Fibroblast of skin of left biceps (primary cell): ENCODE measurements at places on chromosomes 4 and X.
A peak's percentile ranks its signal among the peaks of the same experiment; 100 is the strongest.

GRCh38 chr4:177451108-177451500 lies 8.9 kb upstream of the AGA start:
- no peak for DNase-seq

- no peak for DNase-seq
These were observed 2.9 kb downstream of the IDH3G start for GRCh38 chrX:153791104-153791852.

DNA sequence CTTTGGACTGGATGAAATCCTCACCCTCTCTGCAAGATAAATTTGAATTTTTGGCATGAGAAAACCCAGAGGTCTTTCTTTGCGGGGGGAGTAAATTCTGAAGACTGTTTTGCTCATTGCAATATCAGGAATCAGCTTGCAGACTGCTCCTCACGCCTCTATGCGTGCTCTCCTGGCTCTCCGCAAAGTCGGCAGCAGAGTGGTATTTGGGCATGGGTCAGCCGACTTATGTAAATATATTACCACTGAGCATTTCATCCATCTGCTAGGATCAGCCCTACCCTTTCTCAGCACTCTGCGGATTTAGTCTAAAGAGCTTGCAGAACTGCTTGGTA lies 288.0 kb downstream of the ASMT start:
- DNase-seq: no peak

DNA sequence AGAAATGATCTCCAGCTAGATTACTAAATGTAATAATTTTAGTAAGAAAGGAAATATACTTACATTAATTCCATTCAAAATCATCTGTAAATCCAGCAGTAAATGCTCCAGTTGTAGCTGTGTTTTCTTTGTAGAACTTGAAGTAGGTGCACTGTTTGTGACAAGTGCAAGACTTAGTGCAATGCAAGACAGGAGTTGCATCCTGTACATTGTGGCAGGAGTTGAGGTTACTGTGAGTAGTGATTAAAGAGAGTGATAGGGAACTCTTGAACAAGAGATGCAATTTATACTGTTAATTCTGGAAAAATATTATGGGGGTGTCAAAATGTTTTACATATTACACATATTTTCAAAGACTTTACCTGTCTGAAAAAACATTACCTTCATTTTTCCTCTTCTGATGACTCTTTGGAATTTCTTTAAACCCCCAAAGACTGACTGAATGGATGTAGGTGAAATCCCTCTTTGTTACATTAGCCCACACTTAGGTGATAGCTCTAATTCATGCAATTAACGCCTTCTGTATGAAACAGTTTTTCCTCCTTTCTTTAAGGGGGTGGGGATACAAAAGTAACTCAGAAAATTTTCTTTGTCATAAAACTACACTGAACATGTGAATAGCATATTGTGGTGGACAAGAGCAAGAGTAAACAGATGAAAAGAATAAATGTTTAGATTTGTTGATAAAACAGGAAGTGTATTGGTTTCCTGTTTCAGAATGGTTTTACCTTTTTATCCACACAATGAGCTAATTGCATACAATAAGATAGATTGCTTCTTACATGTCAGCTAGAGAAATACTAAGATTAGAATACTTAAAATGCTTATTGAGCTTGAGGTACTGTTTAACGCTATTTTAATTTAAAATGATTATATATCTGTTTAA lies at the start of gene IL2:
Gene IL2 (minus strand): TSS at position 495 of the 886 bp plus-strand sequence. CDS start 285 bp downstream, at position 210.
- no peak for DNase-seq

DNA sequence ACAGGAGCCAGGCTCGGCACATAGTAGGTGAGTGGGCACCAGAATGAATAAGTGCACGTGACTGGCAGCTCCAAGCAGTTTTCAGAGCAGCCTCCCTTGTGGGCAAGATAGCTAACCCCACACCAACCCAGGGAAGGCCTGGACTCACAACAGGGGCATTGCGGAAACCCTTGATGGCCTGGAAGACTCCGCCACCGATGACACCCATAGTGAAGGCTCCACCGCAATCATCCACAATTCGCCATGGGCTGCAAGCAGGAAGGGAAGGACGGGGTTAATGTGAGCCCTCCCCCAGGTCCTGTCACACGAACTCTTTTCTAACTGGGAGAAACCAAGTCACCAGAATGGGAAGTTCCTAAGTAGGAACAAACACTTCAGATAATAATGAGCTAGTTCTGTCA lies 957 bp downstream of the TIMM17B start:
- DNase-seq: no peak

- DNase-seq: no peak
These were observed 857.2 kb downstream of the RPA4 start for GRCh38 chrX:97740886-97741285.

- DNase-seq: no peak
These were observed 171.4 kb upstream of the NRK start for GRCh38 chrX:105650986-105651385.

DNA sequence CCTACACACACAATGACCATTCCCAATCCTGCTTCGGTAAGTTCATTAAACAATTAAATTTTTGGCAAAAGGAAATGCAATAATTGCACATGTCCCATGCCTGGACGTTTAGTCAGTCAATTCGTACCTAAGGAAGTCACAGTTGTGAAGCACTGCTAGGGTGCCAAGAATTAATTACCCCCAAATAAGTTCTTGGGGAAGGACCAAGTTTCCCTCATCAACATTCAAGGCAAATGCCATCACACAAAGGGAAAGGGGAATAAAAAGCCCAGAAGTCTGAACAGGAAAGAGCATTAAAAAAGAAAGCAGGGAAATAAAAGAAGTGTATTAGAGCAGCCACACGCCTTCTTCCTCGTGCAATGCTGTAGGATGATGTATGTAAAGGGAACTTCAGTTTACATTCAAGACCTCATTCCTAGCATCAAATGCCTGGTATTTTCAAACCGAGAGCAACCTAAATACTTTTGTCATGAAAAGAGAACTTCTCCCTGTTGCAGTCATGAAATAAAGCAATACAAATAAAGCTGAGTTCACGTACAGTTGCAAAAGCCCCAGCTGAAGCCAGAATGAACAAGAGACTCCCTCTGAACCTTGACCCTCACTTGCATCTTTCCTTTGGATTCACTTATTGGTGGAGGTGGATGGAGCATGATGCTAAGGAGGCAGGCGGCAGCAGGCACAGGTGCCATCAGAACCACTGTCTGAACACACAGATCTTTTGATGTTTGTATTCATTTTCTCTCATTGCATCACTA lies 124.0 kb upstream of the PPARGC1A start:
- no peak for DNase-seq

DNA sequence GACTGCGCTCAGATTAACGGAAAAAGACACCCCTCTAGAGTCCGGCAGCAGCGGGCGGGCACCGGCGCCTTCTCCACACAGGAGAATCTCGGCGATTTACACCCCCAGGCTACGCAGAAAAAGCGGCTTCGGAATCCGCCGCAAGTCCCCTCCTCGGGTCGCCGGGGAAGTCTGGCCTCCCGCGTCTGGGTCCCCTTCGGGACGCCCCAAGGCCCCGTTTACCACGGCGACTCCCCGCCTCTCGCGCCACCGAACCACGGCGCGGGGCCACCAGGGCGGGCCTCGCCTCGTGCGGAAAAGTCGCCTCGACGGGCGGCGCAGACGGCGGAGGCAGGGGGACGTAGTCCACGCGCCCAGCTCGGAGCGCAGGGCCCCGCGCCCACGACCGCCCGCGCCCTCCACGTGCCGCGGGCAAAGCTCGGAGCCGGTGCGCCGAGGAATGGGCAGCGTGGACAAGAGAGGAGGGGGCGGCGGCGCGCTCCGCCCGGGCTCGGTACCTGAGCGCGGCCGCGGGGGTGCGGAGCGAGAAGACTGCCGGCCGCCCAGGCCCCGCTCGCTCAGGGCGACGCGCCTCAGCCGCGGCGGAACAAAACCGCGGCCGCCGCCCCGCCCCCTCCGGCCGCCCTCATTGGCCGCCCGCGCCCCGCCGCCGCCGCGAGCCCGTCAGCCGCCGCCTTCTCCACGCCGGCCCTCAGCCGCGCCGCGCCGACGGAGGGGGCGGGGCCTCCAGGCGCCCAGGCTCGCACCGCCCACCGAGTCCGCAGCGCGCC lies at the start of gene FAM53A:
Gene FAM53A (minus strand): TSS at position 578 of the 770 bp plus-strand sequence. CDS start 15,572 bp downstream, outside the sequence.
- DNase-seq: peak; percentile 66

- no peak for DNase-seq
These were observed 70.1 kb downstream of the PRSS12 start for GRCh38 chr4:118282692-118283091.

GRCh38 chr4:1369479-1370079 lies 22.6 kb downstream of the UVSSA start:
- DNase-seq: no peak

- DNase-seq: no peak
These were observed 78.0 kb upstream of the CCDC160 start for GRCh38 chrX:134158821-134159512.

DNA sequence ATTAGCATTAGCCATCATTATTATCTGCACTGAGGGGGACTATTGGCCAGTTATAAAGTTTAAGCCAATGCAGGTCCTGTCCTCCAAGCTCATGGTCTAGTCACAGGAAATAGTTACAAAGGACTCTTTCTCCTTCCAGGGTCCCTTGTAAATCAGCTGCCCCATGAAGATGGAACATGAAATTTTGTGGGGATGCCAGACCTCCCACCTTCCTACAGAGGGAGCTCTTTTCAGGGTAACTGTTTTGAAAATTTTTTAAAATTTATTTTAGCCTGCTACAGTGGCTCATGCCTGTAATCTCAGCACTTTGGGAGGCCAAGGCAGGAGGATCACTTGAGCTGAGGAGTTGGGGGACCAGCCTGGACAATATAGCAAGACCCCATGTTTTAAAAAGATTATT lies 124.4 kb upstream of the SLC34A2 start:
- no peak for DNase-seq

- no peak for DNase-seq
These were observed 406.8 kb downstream of the PCDH7 start for GRCh38 chr4:31126881-31127398.

- no peak for DNase-seq
These were observed 1.7 kb upstream of the GPR143 start for GRCh38 chrX:9767375-9767774.

DNA sequence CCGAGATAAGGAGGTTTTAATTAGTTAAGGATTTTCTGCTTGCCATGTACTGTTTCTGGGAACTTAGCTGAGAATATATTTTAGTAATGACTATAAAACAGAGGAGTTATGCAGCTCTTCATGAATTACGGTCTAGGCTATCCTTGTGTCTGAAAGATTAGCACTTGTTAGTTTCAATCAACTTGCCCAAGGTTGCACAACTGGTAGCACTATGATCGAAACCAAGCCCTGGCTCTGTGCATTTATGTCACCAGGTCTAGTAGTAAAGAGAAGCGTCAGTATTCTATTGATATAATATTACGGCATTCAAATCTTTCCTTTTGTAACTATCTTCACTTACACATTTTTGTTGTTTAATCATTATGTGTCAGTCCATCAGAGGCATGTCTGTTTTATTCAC lies 176.0 kb downstream of the TLL1 start:
- no peak for DNase-seq

DNA sequence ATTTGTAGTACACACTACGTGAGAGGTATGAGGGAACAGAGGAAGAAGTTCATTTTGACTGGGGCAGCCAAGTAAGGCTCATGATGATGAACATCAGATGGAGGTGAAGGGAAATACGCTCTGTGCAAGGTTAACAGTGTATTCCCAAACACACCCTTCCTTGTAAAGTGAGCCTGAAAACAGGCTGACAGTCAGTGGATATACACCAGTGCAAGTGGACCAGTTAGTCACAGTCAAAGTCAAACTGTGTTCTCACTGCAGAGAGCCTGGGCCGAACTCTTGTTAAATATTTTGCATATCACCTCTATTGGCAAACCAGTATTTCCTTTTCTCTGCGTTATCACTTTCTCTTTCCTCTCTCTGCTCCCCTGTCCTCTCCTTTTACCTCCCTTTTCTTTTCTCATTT lies 23.4 kb upstream of the RHOH start:
- no peak for DNase-seq

- DNase-seq: no peak
These were observed 93.1 kb upstream of the RBPJ start for GRCh38 chr4:26227601-26228229.

- DNase-seq: no peak
These were observed 260.9 kb upstream of the RPS6KA3 start for GRCh38 chrX:20527558-20528011.

GRCh38 chr4:104593019-104593418 lies 98.3 kb upstream of the CXXC4 start:
- DNase-seq: no peak

- no peak for DNase-seq
These were observed 578.7 kb downstream of the BCOR start for GRCh38 chrX:39519030-39519488.

- DNase-seq: no peak
These were observed 73.7 kb downstream of the SPCS3 start for GRCh38 chr4:176393306-176394013.

GRCh38 chr4:15500701-15501100 lies 31.0 kb downstream of the CC2D2A start:
- no peak for DNase-seq

GRCh38 chr4:107243141-107243781 lies 207.1 kb upstream of the DKK2 start:
- DNase-seq: no peak

DNA sequence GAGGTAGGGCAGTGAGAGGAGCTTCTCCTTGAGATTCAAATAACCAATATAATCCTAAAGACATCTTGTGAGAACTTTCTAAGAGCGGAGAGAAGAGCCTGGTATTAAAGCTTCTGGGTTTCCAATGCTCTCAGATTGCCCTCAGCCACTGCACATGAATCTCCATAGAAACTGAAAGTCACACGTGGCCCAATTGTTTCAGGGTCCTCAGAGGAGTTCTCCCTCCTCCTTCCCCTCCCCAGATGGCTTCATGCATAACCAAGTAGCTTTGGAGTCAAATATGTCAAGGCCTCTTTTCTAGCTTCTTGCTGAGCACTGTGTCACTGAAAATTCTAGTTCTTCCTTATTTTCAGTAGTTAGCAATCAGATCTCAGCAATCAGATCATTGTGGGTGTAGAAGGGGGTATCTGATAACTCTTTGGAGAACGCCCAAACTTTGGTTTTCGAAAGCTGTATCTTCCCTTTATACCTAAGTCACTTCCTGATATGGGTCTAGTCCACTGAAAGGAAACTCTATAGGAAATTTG lies 2.2 kb downstream of the BTK start:
- DNase-seq: no peak

DNA sequence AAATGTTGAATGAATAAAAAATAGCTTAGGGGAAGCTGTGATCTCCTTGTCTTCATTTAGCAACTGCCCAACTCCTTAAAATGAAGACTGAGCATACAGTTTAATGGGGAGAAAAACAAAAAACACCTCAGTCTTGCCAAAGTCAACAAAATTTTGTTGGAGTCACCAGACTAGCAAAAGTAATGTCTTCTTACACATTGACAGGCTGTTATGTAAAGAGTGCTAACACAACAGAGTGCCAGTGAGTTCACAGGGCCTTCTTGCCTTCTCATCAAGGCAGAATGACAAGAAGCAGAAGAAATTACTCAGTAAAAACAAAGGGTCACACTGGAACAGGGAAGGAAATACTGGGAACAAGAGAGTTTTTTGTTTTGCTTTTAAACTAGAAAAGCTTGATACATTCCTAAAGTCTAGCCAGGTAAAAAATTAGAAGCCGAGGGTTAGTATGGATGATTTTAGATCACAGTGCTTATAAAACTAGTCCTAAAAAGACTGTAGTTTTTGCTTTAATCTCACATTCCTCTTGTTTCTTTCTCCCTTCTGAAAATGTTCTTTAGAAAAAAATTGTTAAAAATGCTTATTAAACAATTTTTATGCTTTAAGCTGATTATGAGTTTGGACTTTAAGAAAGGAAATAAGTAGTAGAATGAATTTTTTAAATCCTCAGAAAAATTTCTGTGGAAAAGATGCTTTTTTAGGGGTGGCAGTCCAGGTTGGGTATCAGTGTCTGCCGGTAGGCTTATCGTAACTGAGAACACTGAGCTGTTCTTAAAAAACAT lies 38.7 kb upstream of the FRAS1 start:
- no peak for DNase-seq

GRCh38 chrX:39688576-39689375 lies 409.0 kb downstream of the BCOR start:
- DNase-seq: no peak
